ENCODE measurements at places on chromosomes 3 and 15. TPM values are rescaled to one million over a fixed set of nuclear protein-coding genes. Genes with fewer than 3 reads are reported as not detected.

DNA sequence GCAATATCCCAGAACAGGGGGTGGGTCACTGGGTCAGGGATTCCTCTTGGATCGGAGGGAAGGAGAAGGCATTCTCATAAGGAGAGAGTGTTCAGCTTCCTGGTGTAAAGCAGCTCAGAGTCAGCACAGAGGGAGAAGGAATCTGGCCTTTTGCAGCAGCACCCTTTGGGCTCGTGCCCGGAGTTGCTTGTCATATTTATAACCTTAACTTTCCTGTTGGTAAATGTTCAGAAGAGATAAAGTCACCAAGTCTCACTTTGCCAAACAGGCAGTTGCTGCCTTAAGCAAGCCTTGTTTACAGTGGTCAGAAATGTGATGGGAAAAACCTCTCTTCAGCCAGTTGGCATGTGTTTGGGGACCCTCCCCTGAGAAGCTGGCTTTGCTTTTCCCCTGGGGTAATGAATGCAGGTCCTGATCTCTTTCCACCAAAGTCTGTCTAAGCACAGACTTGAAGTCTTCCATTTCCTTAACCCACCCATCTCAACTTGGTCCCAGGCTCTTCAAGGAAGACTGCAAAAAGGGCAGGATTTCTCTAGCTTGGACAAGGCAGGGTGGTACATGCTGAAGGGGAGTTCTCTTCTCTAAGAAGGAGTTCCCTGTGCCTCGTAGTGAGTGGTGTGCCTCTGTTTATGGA is 206.9 kb upstream of the BHLHE40 start:
- DNase-seq: no peak

- DNase-seq: no peak
Measured at GRCh38 chr3:31029706-31030105, 135.2 kb upstream of the GADL1 start.

DNA sequence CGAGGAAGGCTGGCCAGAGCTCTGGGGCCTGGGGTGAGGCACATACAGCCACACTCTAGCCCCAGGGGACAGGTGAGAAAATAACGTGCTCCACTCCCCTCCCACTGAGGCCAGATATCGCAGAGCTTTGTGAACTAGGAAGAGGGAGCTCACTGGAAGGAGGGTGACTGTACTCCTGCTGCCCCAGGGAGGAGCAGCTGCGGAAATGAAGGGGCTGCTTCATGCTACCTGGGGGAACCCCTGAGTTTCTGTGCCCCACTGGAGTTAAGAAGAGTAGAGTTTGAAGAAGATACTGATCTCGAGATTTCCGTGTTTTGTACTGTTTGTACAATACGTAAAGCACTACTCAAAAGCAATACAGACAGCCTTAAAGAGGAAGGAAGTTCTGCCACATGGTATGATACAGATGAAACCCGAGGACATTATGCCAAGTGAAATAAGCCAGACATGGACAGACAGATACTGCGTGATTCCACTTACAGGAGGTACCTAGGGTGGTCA is 44.6 kb downstream of the CMTM6 start:
- DNase-seq: peak; percentile 36

- DNase-seq: no peak
Measured at GRCh38 chr15:63338170-63338569, 43.5 kb downstream of the CA12 start.

- DNase-seq: no peak
Measured at GRCh38 chr3:140432229-140432669, 245.6 kb upstream of the TRIM42 start.

- DNase-seq: peak; percentile 32
Measured at GRCh38 chr15:74835312-74835823, 7.6 kb downstream of the ULK3 start.

UPK1B gene
- not detected for polyA plus RNA-seq

CD276 gene
- polyA plus RNA-seq: not detected

All from immature natural killer cell (primary cell).